Fibroblast of the aortic adventitia (primary cell): ENCODE measurements at places on chromosomes 1 and 21.
A peak's percentile ranks its signal among the peaks of the same experiment; 100 is the strongest.

- DNase-seq: no peak
These were observed 148.1 kb downstream of the NRIP1 start for GRCh38 chr21:14916676-14917141.

DNA sequence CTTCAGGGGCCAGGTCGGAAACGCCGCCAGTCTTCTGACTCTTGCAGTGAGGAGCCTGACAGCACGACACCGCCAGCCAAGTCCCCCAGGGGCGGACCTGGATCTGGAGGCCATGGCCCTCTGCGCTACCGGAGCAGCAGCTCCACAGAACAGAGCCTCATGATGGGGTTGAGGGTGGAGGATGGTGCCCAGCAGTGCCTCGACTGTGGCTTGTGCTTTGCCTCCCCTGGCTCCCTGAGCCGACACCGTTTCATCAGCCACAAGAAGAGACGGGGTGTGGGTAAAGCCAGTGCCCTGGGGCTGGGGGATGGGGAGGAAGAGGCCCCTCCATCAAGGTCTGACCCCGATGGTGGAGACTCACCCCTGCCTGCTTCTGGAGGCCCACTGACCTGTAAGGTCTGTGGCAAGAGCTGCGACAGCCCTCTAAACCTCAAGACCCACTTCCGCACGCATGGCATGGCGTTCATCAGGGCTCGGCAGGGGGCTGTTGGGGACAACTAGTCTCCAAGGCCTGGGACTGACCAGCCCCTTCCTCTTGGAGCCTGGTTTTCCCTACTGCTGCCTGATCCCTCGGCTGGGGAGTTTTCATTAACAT is 8.7 kb downstream of the ZNF687 start:
- DNase-seq: no peak

DNA sequence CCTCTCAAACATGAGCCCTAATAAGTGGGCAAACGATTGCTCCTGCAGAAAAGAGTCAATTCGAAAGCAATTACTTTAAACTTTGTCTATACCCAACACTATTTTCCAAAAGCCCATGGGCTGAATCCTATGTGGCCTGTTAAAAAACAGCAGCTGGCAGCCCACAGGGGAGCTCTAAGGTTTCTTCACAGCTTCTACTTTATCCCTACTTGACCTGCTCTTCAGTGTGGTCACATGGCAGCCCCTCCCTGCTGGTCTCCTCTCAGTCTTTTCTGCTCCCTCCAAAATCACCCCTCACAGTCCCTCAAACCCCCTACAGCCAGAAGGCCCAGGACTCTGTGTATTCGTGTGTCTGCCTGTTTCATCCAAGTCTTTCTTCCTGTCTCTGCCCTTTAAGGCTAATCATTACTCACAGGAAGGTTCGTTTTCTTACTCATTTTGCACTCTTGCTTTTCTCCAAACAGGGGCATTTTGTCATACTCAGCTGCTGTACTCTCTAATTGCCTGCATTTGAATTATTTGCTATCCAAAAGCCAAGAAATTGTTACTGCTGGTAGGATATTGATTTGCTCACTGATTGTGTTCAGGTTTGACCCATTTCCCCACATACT is 62.4 kb upstream of the FAM3B start:
- no peak for DNase-seq

GRCh38 chr1:183301239-183301638 is 115.2 kb downstream of the LAMC2 start:
- no peak for DNase-seq

GRCh38 chr1:171081314-171081753 is 9.4 kb upstream of the FMO3 start:
- peak; percentile 85 for DNase-seq

GRCh38 chr1:87045761-87046304 is 131.4 kb downstream of the HS2ST1 start:
- DNase-seq: no peak

DNA sequence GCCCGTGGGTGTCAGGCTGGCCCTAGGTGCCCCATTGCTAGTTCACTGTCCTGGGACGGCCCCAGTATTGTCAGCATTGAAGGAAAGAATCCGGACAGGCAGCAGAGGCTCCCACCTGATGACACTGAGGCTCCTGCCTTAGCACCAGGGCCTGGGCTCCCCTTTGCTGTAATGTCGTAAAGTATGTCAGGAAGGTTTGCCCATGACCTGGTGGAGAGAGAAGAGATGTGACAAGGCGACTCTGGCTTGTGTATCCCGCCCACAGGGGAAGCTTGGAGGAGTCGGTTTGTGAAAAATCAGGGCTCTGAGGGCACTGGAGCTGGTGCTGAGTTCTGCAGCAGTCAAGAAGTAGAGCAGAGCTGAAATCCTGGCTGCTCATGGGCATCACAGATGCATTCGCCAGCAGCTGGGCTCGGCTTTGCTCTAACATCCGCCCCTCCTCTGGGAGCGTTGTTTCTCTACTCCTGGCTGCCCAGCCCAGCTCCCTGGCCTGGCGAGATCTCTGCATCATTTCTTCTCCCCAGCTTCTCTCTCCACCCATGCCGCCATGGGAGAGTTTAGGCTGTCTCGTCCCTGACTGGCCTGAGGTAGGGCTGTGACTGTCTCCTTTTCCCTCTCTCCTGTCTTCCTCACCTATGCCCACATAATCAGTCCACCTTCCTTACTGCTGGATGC is 74.1 kb downstream of the ADARB1 start:
- DNase-seq: no peak

DNA sequence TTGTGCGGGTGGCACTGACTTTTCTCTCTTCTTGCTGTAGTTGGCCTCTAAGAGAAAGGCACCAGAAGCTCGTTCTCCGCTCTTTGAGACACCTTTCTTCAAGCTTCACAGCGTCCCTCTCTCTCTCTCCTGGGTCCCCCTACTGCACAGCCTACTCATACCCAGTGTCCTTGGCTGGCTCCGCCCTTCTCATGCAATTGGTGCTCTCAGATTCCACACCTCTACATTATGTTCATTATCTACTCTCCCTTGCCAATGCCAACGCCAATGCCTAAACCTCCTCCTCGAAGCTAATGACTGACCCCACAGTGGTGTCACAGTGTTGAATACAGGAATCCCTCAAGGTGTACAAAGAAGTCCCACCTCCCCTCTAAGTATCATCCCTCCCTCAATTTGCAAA is 4.8 kb upstream of the DNAJC28 start:
- DNase-seq: no peak

DNA sequence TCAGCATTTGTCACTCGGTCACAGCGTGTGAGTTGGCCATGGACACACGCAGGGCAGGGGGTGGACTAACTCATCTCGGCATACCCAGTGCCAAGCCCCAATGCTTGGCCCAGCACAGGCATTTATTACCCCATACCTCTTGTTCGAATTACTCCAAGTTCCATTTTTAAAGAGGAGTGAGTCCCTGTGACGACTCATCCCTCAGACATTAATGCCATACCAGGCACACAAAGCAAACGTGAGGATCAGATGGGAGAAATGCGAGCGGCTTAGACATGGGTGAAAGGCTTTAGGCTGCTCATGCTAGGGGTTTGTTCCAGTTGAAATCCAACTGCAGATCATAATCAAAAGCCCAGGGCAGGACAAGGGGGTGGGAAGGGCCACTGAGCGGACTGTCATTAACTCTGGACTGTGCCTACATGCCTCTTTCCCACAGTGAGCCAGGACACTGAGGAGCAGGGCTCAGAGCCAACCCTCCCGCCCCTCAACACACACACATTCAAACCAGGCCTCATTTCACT is 118.5 kb upstream of the NGF start:
- DNase-seq: no peak

- no peak for DNase-seq
These were observed 112.0 kb upstream of the LRRC7 start for GRCh38 chr1:69455718-69456117.

- no peak for DNase-seq
These were observed 2.1 kb downstream of the CACHD1 start for GRCh38 chr1:64472040-64472376.

GRCh38 chr1:148318123-148318903 is 164.8 kb downstream of the PPIAL4G start:
- DNase-seq: no peak

- DNase-seq: no peak
These were observed 197.2 kb upstream of the PROX1 start for GRCh38 chr1:213790565-213790964.

- no peak for DNase-seq
These were observed 2.1 kb downstream of the HMGN1 start for GRCh38 chr21:39346671-39347331.

DNA sequence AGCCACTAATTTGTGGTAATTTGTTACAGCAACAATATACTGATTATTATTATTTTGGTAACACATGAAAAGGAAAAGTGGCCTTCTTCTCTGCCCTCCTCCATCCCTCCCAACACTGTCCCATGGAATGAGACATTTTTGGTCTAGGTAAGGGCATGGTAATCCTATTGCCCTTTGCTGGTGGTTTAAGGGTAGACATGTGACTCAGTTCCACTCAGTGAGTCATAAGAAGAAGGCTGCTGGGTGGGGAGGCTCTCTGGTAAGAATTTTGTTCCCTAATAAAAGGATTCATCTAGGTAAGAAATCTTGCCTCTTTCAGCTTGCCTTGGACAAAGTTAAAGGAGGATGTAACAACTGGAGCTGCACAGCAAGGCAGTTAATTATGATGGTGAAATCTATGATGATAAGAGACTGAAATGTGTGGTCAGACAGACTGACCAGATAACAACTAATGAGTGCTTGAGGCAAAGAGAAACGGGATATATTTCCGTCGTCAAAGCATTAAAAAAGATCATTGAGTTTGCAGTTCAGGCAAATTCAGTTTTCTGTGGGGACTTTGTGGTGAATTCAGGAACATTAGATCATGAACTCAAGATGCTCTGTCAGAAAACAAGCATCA is 232.0 kb upstream of the KCNK2 start:
- no peak for DNase-seq
